ENCODE measurements at places on chromosomes 3 and 15. TPM values are rescaled to one million over a fixed set of nuclear protein-coding genes. Genes with fewer than 3 reads are reported as not detected.

The SAXO2 gene
- 1.6 TPM for total RNA-seq

GRCh38 chr3:112407214-112407887, 74.4 kb downstream of the CD200 start:
- no peak for DNase-seq

The ATP13A4 gene
- not detected for total RNA-seq

The ILDR1 gene
- not detected for total RNA-seq

The TLR9 gene
- not detected for total RNA-seq

GRCh38 chr3:120506076-120506827, 55.5 kb upstream of the FSTL1 start:
- DNase-seq: no peak

The ADGRG7 gene
- not detected for total RNA-seq

DNA sequence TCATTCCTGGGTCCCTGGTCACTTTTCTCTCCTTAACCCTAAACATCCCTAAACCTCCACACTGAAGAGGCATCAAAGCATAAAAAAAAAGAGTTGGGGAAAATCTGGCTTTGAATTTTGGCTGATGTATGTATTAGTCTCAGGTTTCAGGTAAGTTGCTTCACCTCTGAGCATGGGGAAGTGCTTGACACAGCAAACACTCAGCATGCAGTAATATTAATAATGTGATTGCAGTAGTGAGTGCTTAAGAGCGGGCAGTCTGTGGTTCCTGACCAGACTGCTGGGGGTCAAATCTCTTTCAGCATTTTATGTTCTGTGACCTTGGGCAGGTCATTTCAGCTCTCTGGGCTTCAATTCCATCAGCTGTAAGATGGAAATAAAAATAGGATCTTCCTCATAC, 467.9 kb downstream of the SOX2 start:
- no peak for DNase-seq

DNA sequence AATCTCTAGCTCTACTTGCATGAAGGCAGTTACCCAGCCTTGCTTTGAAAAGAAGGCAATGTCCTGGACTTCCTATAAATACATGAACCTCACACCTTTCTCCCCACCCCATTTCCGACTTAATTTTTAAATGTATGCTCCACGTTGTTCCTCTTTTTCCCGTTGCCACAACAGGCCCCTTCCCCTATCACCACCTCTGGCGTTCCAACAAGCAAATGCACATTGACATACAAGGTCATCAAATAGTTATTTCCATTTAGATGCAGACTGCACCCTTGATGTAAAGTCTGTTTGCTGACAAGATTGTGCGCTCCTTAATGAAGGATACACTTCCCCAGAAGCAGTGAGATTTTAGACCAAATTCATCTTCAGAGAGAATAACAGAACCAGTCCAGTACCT, 260.7 kb upstream of the UMPS start:
- no peak for DNase-seq

DNA sequence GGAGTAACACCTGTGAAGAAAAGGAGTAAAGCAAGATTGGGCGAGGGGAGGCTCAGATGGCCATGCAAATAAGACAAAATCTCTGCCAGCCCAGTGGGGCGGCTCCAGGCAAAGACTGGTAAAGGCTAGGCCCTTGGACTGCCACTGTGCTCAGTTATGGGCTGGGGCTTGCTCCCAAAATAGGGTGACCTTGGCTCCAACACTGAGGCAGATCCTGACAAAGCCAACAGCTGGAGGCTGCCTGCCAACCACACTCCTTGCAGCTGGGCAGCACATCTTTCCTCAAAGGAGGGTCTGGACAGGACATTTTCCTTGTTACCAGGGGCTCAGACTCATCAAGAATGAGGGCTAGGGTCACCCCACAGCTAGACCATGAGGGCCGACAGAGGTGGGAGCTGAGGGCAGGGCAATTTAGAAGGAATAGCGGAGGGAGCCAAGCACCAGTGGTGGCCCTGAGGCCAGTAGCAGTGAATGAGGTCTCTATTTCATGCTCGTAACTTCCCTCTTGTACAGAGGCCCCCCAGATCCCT, 86.1 kb downstream of the CHRD start:
- no peak for DNase-seq

The RHCG gene
- not detected for total RNA-seq

GRCh38 chr3:21163956-21164355, 587.1 kb downstream of the ZNF385D start:
- DNase-seq: no peak

DNA sequence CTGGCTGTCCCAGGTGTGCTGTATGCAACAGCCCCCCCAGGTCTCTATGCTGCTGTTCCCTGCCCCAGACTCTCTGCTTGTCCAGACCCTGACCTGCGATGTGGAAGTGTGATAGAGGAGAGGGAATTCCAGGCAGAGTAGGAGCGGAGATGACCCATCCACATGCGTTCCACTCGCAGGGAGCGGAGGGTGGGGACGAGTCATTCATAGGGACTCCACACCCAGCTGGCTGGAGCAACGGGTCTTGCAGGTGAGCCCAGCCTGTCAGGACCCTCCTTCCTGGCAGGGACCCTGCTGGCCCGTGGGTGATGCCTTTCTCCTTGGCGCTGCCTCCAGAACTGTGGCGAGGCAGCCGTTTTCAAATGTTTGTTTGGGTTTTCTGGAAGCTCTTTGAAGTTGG, 58.8 kb downstream of the CEMIP start:
- DNase-seq: no peak

The APOD gene
- total RNA-seq: 1.3 TPM

The GABRR3 gene
- total RNA-seq: not detected

DNA sequence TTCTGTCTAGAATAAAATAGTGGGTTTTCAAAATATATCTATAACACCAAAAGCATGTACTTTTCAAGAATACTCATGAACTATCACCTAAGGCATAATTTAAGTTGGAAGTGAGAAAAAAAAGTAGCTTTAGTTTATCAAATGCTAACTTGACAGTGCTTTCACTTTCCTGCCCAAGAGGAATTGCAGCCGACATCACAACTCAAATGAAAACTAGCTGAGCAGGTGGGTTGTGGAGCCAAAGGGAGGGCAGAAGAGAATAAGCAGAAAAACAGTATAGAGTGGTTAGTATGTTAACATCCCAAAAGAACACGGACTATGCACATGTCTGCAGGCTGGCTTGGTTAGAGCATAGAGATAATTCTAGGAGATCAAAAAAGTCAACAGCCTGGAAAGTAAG, 120.9 kb downstream of the NEDD4 start:
- DNase-seq: no peak

DNA sequence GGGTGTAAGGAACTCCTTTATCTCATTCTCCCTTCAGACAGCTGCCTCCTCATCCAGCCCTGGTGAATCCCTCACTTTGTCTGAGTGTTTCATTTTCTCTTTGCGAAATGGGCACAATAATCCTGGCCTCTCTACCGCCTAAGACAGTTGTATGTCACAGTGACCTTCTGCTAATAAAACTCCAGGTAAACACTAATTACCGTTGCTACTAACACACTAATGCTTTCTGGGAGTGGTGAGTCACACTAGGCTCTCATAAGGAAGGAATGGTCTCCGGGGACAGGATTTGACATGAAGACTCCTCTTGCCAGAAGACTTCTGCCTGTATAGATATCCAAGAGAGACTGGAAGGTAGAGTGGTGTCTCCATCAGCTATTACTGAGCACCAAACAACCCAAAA, 71.7 kb upstream of the SNRK start:
- peak; percentile 50 for DNase-seq

All from fibroblast of villous mesenchyme (primary cell).